Left kidney (tissue), 8 donors: ENCODE measurements at places on chromosomes 3 and 15. TPM values are rescaled to one million over a fixed set of nuclear protein-coding genes. Genes with fewer than 3 reads are reported as not detected.

DNA sequence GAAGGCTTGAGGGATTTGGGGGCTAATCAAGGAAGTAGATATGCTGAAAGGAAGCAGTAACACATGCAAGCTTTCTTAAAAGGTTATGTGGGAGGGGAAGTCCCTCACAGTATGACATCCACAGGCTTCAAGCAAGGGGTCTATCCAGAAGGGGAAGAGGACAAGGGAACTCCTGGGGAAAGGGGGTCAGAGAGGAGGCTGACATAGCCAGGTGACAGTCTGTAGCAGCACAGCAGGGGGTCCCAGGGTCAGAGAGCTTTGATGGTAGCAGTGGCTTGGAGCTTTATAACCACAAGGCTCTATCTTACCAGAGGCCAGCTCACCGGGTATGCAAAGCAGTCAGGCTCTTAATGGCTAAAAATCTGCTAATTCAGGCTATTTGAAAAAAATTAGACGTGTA lies 150.6 kb upstream of the NSMCE3 start:
- no peak for DNase-seq

GRCh38 chr3:126294211-126294808 lies 62.9 kb downstream of the KLF15 start:
- no peak for DNase-seq

- DNase-seq = no peak
These were observed 177.1 kb downstream of the NSMCE3 start for GRCh38 chr15:29092376-29093064.

GRCh38 chr3:188867691-188868265 lies 304.0 kb upstream of the TPRG1 start:
- DNase-seq = no peak

TF gene
- polyA plus RNA-seq = 7.9 TPM

IVD gene
- polyA plus RNA-seq = 103 TPM
